ENCODE measurements at places on chromosomes 2 and 18.

GRCh38 chr18:3836483-3837335 is 386.7 kb downstream of the TGIF1 start:
- DNase-seq: no peak

DNA sequence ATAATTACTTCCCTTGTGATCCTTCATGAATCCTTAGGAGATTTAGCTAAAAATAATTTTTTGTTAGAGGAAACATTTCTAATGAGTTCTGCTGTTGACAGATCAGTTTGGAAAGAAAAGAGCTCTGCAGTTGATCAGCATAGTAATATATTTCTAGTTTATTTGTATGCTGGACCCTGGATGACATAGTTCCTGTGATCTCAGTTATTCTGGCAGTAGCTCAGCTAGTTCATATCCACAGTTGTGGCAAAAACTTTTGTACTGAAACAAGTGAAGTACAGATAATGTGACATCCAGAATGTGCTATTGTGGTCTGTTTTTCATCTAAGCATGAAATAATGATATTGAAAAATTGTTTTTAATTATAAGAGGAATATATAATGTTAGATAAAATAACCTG is 33.7 kb downstream of the ABI2 start:
- DNase-seq: peak; percentile 3

DNA sequence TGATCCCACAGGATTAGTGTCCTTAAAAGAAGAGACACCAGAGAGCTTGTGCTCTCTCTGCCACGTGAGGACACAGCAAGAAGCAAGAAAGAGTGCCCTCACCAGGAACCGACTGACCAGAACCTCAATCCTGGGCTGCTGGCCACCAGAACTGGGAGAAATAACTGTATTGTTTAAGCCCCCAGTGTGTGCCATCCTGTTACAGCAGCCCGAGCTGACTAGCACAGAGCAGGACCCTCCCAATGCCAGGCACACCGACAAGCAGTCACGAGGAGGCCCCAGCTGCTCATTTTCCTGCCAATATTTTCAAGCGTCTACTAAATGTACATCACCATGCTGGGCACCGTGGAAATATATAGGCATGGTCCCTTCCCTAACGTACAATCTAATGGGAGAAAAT is 17.1 kb downstream of the FAM178B start:
- DNase-seq: no peak

DNA sequence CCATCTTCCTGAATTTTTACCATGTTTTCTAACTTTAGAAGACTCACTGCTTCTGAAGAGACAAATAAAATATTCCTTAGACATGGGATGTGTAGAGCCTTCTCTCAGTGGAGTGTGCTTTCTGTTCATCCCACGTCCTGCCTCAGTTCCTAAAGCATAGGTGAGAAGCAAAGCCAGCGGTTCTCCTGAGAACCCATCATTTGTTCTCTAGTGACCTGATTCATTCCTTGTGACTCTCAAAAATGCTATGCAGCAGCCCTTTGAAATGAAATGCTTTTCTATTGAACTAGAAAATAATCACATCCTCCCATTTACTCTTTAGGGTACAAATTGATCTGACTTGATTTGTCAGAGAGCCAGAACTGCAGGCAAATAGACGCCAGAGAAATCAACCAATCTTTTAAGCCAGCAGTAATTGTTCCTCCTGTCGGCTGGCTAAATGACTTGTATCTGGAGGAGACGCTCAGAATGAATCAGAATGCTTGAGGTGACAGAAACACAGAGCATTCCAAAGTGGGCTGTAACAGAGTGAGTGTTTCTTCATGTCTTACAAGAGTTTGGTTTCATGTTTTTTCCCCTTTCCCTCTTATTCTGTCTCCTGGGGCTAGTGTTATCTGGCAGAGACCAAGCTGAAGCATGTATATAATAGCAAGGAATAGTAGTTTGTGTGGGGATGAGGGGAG is 81.3 kb upstream of the TMEM178A start:
- peak; percentile 79 for DNase-seq

DNA sequence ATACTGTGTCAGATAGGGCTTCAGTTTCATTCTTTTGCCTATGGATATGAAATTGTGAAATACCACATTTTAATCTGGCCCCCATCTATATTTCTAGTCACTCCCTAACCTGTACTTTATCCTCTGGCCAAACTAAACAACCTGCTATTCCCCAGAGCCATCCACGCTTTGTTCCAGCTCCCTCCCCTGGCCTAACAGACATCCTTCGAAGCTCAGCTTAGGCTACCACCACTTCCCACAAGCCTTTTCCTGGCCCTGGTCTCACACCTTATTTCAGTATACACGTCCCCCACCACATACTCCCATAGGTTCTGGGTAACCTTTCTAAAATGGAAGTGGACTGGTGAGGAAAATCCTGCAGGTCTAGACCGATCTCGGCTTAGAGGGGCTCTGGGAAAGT is 55.4 kb downstream of the MAP4K3 start:
- DNase-seq: no peak

DNA sequence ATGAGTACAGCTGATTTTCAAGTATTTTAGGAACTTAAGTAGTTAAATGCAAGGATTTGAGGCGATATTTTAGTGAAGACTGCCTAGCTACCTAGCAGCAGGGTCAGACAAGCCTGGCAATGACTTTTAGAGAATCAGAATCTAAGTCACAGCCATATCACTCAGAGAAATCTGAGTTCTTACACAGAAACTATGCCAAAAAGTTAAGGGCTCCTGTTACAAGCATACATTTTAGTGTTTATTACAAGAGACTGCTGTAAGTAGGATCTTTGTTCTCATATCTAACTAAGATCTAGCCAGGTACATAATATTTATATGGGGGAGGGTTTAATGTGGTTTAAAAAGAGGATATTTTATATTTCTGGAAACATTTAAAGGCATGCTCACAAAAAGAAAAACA is 37.5 kb downstream of the MAP4K3 start:
- DNase-seq: peak; percentile 43

Data from adipocyte (in vitro differentiated cells).